ENCODE measurements at places on chromosomes 6 and 20.

DNA sequence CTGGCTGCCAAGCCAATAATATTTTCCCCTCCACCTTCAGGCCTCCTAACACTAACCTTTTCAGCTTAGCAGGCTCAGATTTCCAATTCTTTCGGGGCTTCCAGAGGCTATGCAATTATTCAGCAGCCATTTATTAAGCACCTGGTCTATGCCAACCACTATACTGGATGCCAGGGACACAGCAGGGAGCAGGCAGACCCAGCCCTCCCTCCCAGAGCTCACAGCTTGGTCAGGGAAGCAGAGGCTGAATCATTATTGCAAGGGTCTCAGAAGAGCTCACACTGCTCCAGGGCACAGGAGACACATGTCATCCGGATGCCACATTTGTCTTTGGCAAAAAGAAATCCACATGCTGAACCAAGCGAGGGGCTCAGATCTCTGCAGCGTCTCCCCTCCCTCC lies 1.3 kb downstream of the BPIFB1 start:
- no peak for DNase-seq

GRCh38 chr20:12554426-12554825 lies 454.3 kb upstream of the SPTLC3 start:
- DNase-seq: no peak

- no peak for DNase-seq
These were observed 2.9 kb downstream of the ZNF335 start for GRCh38 chr20:45968801-45969711.

DNA sequence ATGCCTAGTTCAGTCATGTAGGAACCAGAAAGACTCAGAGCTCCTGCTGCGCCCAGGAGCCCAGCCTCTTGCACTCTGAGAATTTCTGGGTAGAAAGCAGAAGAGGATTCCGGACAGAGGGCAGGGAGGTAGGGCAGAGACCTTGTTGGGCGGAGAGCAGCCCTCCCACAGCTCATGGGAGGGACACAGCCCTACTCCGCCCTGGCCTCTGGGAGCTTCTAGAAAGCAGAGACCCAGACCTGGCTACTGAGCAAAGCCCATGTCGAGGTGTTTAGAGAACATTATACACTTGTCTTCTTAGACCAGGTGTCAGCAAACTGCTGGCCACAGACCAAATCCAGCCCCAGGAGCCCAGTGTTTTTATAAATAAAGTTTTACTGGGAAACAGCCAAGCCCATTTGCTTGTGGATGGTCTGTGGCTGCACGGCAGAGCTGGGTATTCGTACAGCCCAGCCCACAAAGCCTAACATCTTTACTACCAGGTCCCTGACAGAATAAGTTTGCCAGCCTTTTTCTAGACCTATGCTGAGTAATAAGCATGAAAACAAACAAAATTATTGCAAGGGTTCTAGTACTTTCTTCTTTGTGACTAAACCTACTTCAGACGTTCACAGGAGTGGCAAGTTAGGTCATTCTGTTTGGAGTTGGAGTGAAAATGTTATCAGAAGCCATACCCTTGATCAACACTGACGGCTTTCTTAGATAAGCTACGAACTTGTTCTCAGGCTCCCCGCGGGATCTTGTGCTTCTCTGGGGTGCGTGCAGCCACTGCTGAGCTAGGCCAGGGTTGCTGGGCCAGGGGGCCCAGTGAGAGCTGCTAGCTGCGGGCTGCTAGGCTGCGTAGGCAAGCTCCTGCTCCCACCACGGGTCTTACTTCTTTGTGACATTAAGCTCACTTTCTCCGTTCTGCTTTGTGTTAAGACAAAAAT lies 235.1 kb upstream of the FOXQ1 start:
- no peak for DNase-seq

DNA sequence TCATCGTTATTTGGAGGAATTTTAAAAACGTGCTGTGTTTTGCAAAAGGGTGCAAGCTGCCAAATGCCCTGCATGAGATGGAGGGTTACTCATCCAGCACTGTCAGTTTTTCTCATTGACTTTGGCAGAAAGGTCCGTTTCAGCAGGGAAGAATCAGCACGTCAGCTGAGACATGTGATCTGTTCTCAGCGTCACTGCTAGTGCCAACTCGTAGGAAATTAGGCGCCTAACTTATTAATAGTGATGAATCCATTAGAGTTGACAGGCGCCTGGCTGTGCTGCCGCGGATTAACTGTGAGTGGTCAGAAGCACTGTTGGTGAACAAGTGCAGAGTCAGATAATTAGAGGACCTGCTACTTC lies 175.5 kb upstream of the FOXQ1 start:
- no peak for DNase-seq

- no peak for DNase-seq
These were observed 515.6 kb downstream of the EYS start for GRCh38 chr6:65191471-65191870.

DNA sequence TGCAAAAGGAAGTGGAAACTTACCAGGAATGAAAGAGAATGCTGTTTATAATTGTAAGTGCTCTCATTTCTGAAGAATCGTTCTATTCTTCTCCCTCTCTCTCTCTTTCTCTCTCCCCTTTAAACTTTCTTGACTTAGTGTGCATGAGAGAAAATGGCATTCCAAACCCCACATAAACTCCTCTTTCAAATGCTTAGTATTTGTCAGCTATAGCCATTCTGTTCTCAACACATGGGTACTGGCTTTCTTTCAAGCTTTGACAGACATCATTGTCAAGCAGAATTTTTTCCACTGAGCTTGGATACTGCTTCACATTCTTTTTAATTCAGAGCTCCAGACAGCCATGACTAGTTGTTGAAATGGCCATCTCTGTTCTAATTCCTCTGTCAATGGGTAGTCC lies 51.1 kb upstream of the PREP start:
- no peak for DNase-seq

DNA sequence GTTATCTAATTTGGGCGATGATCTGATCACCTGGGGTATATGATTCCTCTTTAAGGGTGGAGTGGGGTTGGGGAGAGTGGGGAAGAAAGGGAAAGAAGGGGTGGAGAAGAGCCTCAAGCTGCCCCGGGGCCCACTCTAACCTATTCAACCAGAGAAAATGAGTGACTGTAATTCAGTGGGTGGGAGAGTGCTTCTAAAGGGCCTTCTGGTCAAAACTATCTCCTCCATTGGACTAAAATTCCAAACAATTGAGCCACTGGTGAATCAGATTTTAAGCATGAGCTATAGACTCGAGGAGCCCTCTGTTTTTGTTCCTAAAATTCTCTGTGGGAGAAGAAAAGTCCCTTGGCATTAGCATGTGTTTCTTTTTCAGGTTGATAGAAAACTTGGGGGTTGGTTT lies 296.8 kb downstream of the CLIC5 start:
- DNase-seq: no peak

- DNase-seq: no peak
These were observed 86.7 kb upstream of the F13A1 start for GRCh38 chr6:6407071-6407741.
